Cardiac septum (tissue), 1 donor: ENCODE measurements at places on chromosomes 12 and 14.

DNA sequence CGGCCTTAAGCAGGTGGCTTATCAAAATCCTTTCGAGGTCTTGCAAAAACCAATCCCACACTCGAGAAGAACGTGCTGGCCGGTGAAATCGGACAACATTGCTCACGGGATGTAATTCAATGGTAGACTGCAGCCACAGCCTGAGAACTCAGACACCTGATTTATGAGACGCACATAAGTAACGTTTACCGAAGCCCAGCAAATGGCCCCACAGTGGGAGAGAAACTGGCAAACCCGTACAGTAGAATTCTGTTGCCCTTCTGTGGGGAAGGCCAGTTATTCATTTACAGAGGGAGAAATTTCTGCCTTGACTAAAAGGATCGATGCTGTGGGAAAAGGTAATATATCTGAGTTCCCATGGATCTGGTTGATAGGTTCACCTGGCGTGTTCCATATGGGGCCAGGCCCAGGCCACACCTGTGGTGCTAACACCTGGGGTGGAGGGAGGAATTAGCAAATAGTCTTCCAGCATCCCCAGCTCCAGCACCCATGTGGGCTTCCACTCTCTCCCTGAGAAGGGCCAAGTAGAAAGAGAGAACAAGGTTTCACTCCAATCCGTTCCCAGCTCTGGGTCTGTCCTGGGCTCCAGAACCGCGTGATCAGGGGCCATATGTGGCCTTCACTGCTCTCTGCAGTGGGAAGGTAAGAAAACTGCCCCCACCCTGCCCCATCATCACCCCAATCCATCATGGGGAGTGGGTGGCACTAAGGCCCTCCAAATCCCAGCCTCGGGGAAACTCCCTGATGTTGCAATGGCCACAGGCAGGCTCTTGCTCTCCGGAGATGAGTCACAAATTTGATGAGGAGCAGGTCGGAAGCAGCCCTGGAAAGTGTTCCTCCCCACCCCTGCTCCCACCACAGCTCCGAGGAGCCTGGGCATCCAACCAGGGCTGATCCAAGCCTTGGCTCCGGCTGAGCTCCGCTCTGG is 12.7 kb downstream of the BDKRB1 start:
- no peak for DNase-seq

GRCh38 chr12:45774508-45775162 is 45.1 kb downstream of the ARID2 start:
- DNase-seq: no peak

DNA sequence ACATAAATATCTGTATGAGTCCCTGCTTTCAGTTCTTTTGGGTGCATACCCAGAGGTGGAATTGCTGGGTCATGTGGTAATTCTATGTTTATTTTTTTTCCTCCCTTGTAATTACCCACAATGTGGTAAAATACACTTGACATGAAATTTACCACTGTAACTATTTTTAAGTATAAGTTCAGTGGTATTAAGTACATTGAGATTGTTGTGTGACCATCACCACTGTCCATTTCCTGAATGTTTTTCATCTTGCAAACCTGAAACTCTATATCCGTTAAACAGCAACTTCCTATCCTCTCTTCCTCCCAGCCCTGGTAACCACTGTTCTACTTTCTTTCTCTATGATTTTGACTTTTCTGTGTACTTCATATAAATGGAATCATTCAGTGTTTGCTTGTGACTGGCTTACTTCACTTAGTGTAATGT is 51.4 kb downstream of the BORCS5 start:
- no peak for DNase-seq

DNA sequence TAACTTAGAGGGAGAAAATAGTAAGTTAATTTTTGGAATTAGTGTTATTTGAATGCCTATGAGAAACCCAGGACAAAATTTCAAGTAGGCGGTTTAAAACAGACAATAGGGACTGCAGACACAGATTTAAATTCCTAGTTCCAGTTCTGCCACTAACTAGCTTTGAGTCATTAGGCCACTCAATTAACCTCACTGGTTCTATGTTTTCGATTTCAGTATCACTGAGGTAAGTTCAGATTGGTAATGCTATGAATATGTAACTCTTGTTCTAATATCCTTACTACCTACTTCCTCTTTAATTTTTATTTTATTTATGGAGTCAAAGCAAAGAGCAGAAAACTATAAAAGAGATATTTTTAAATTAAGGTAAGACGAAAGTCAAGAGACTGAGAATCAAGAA is 52.6 kb downstream of the GALC start:
- no peak for DNase-seq

DNA sequence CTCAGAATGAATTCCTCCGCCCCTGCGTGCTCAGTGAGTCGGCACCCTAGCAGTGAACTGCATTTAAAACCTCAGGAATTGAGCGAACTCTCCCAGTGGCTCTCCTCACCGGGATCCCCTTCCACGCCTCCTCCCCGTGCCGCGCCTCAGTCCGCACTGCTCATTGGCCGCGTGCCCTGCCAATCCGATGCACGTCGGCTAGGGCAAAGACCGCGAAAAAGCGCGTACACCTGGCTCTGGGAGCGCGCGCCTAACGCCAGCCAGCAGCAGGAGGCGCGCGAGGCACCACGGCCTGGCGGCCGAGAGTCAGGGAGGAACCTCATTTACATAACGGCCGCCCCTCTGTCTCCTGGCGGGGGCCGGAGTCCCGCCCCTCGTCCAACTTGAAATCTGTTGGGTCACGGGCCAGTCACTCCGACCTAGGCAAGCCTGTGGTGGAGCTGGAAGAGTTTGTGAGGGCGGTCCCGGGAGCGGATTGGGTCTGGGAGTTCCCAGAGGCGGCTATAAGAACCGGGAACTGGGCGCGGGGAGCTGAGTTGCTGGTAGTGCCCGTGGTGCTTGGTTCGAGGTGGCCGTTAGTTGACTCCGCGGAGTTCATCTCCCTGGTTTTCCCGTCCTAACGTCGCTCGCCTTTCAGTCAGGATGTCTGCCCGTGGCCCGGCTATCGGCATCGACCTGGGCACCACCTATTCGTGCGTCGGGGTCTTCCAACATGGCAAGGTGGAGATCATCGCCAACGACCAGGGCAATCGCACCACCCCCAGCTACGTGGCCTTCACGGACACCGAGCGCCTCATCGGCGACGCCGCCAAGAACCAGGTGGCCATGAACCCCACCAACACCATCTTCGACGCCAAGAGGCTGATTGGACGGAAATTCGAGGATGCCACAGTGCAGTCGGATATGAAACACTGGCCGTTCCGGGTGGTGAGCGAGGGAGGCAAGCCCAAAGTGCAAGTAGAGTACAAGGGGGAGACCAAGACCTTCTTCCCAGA is at the start of gene HSPA2:
Gene HSPA2, plus strand, starts transcription at position 534 of the 995 bp plus-strand sequence. Its CDS starts 109 bp downstream, at position 643.
- peak; percentile 99 for DNase-seq

GRCh38 chr14:105588236-105588860 is 62.0 kb downstream of the TMEM121 start:
- DNase-seq: peak; percentile 64

- no peak for DNase-seq
Observed at GRCh38 chr12:12372946-12373722, 16.3 kb downstream of the BORCS5 start.

- no peak for DNase-seq
Observed at GRCh38 chr14:103943673-103944072, 1.3 kb upstream of the RD3L start.

GRCh38 chr14:105629886-105630215 is 103.5 kb downstream of the TMEM121 start:
- DNase-seq: no peak

DNA sequence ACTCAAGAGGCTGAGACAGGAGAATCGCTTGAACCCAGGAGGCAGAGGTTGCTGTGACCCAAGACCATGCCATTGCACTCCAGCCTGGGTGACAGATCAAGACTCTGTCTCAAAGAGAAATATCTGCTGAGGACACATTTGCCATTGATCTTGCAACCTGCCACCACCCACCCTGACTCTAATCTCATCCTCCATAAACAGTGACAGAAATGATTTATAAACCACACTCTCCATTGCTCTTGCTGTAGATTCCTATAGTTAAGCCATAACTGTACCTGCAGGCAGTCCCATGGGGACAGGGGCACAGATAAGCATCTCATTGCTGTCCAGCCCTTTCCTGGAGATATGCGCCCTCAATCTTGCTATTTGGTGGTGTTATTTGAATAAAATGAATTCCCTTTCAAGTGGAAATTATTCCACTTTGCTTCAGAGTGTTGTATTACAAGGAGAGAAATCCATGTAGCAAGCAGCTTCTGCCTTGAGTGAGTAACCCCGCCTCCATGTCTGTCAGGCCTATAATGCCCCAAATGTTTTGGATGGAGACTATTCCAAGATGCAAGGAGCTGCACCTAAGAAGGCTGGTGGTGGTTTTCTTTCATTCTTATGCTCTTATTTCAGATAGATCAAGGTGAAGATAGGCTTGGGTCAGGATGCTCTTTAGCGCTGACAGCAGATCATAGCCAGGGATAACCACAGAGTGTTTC is 3.0 kb upstream of the ZDHHC22 start:
- peak; percentile 12 for DNase-seq

- no peak for DNase-seq
Observed at GRCh38 chr12:45756666-45757065, 27.2 kb downstream of the ARID2 start.

GRCh38 chr12:32252199-32253073 is 145.8 kb downstream of the BICD1 start:
- DNase-seq: no peak

DNA sequence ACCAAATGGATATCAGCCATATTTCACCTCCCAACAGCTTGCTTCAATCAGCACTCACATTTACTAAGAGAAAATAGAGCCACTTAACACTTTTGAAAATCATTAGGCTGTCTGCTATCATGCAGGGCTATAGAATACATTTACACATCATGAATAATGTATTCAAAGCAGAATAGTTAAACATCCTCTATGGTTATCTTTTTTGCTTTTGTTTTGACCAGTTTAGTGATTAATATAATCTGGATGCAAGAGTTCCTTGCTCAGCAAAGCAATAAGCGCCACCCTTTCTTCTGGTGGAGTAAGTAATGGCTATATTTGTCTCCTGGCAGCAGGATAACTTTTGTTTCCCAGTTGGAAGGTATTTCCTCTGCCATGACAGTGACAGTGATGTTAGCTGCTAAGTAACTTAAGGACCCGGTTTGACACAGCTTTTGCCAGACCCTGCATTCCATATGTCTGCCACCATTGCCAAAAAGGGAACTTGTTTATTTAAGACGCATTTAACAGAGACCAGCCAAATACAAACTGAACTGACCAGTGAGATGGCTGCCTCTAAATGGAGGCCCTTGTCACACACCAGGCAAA is 70.3 kb upstream of the NR2C1 start:
- no peak for DNase-seq

DNA sequence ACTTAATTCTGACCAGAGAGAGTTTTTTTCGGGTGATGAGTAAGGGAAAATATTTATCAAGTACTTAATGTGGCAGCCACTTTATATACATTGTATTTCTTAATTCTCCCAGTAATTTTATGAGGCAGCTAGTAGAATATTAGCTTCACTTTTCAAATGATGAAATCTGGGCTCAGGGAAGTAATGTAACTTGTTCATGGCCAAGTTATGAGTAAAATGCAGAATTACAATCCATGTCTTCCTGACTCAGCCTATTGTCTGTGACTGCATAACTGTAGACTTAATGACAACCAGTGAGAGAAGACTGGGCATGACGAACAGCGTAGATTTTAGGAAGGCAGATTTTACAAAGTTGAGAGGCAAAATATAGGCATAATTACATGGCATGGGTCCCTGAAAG is 106.7 kb upstream of the MIS18BP1 start:
- DNase-seq: no peak

- DNase-seq: no peak
Observed at GRCh38 chr14:89911010-89911919, 43.3 kb downstream of the EFCAB11 start.

DNA sequence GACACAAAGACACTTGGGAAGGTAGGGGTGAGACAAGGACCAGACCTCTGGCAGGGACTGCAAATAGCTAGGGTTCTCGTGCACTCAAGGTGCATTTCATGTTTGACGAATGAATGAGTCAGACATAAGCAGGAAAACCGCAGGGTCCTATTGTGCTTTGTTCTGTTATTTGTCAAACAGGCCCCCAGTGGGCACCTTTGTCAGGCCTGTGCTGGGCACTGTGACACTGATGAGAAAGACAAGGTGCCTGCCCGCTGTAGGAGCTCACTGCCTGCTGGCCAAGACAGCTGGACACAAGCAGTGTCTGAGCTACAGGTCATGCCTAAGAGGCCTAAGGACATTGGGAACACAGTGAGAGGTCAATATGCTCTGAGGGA is 2.3 kb downstream of the OTUB2 start:
- DNase-seq: no peak

DNA sequence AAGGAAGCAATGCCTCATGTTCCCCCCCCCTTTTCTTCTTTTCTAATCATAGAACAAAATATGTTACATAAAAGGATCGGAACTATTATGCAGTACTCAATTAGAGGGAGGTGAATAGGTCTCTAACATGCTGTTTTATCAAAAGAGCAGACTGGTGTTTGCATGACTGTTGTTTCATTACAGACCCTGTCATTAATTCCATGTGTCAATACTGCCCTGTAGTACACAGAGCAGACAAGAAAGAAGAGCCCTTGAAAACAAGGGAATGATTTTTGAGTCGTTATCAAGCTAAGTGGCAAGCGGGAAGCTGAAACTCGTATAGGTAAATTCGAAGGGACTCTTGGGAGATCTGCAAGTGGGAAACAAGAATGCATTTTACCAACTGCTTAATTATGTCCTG is 76.9 kb upstream of the TMEM263 start:
- DNase-seq: no peak

- DNase-seq: no peak
Observed at GRCh38 chr12:41365653-41366171, 177.6 kb downstream of the PDZRN4 start.

- DNase-seq: no peak
Observed at GRCh38 chr14:95215094-95215725, 57.9 kb upstream of the DICER1 start.

DNA sequence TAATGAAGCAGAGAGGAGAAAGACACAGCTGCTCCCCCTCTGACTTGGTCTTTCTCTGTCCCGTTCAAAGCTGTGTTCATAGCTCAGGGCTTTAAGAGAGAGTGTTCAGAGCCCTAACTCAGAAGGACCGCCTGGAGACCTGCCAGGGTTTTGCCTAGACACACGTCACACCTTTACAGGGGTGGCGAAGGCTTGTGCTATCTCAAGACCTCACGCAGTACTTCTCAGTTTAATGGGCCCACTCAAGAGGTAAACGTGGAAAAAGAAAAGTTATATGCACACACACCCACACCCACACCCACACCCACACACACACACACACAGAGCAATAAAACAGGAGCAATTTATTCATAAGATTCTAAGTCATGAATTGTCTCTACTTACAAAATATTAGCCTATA is 374.3 kb downstream of the C12orf75 start:
- no peak for DNase-seq

DNA sequence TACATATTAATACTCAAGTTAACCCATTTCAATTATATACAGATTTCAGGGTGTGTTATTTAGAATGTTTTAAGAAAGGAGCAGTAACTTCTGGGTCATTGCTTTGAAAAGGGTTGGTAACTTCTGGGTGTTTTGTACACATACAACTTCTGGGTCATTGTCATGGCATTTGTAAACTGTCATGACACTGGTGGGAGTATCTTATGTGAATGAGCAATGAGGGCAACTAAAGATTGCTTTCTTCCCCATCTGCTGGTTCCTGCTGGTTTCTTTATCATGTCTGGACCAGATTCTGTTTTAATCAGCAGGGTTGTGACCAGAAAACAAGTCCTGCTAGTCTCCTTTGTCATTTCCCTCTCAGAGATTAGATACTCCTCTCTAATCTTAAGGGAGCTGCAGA is 713.3 kb downstream of the LRFN5 start:
- no peak for DNase-seq
